ENCODE measurements at places on chromosomes 2 and 18.

- DNase-seq = no peak
Measured at GRCh38 chr2:3433339-3433699, 53.8 kb downstream of the TRAPPC12 start.

GRCh38 chr2:28952836-28953211 lies 28.3 kb upstream of the TOGARAM2 start:
- no peak for DNase-seq

DNA sequence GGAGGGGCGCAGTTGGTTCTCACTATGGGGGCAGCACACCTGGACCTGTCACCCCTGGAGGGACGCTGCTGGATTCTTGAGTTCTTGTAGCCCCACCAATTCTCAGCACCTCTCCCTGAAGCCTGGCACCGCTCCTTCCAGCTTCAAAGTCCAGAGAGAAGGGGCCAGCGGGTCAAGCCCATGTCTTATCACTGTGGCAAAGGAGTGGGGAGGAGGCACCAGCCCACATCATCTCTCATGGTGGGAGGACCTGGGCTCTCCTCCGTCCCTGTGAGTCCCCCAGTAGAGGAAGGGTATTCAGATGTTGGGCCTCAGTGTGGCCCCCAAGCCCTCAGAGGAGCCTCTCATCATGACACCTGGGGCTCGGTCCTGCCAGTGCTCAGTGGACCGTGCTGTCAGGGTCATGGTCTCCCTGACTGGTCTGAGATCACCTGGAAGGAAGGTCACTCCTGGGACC lies 67.4 kb downstream of the HS1BP3 start:
- no peak for DNase-seq

DNA sequence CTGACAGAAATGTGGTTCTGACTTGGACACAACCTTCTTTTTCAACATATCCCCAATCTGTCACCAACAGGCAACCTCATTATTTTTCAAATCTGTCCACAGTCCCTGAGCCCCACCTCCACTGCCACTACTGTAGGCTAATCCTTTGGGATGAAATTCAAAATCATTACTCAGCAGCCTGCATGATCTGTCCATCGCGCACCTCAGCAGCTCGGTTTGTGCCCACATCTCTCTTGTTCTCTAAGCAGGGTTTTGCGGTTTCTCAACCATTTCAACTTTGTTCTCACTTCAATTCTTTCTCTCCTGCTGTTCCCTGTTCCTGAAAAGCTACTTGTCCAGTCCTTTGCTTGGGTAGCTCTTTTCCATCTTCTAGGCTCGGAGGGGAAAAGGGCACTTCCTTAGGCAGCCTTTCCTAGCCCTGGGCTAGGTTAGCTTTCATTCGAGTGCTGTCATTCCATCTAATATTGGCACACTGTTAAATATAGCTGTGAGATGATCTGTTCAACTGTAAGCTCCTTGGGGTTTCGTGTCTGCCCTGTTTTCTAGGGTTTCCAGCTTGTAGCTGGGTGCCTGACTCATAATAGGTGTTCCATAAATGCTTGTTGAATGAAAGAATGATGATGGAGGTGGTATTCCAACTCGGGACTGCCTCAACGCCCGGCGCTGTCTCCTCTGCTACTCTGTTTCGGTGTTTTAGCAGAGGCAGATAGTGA lies 653 bp upstream of the ANKAR start:
- no peak for DNase-seq

GRCh38 chr2:135815269-135815668 lies 21.7 kb downstream of the LCT start:
- no peak for DNase-seq

- peak; percentile 7 for DNase-seq
Measured at GRCh38 chr2:212536817-212537725, 1.5 kb downstream of the ERBB4 start.

DNA sequence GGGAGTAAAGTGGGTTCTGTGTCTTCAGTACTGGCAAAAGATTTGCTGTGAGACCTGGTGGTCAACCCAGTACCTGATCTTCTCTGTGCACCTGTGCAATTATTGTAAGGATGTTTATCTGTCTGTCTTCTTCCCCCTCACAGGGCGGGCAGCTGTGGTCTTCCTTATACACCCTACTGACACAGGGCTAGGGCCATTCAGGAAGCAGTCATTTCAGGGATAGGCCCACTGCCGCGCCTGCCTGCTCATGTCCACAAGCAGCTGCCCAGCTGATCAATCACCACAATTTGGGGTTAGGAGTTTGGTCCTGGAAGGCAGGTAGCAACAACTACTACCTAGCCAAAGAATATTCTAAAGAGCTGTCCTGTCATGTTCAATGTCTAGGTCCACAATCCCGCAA lies 1.2 kb upstream of the CNNM4 start:
- no peak for DNase-seq

DNA sequence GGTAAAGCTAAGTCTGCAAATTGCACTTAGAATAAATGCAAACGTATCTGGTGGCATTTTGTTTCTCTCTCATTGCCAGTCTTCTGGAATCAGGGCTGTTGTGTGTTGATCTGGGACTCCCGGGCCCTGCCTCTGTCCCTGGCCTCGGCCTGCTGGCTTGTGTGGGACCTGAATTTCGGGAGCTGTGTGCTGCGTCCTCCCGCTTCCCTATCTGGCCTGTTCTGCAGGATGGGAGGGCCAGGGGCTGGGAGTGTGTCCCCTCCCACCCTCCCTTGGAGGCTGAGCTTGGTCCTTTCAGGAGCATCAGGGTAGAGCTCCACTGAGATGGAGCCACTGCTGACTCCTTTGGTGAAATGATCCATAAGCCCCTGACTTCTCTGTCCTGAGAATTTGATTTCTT lies 118.5 kb downstream of the ACKR3 start:
- DNase-seq = no peak

- DNase-seq = no peak
Measured at GRCh38 chr2:233707940-233708644, 4.6 kb upstream of the UGT1A5 start.

DNA sequence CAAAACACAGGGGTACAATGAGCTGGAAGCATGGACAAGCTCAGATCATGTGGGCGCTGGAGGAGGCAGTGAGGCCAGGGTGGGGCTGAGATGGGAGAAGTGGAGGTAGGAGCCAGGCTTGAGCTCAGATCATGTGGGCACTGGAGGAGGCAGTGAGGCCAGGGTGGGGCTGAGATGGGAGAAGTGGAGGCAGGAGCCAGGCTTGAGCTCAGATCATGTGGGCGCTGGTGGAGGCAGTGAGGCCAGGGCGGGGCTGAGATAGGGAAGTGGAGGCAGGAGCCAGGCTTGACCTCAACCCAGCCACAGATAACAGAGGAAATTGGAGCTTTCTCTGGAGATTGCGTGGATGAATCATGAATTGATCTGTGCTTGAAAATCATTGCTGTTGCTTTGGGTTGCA lies 48.3 kb upstream of the TMEM18 start:
- no peak for DNase-seq

DNA sequence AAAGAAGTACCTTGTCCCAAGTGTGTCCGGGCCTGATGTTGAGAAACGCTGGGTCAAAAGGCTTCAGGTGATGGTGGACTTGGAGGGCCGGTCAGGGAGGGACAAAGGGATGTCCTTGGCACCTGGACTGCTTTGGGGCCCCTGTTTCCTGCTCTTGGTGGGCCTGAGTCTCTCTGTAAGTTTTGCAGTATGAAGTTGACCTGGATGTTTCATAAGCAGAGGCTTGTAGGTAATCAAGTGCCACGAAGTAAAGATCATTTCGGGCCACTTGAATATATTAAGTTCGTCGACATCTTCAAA lies 29.4 kb downstream of the ASAP2 start:
- no peak for DNase-seq

GRCh38 chr2:236452238-236452637 lies 117.4 kb upstream of the ACKR3 start:
- no peak for DNase-seq

- DNase-seq = no peak
Measured at GRCh38 chr2:50385349-50385748, 646.6 kb downstream of the NRXN1 start.

DNA sequence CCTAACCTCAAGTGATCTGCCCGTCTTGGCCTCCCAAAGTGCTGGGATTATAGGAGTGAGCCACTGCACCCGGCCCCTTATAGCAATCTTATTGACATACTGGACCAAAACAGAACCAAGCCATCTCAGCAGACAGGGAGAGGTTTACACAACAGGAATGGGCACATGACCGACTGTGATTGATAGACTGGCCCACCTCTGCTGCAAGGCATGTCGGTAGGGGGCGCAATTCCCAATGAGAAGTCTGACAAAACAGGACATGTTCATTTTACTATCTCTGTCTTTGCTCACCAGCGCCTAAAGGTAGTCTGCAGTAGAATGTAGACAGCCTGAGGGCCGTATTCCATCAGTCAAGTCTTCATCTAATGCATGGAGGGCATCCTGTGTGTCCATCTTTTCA lies 2.0 kb downstream of the LYPD6B start:
- peak; percentile 74 for DNase-seq

DNA sequence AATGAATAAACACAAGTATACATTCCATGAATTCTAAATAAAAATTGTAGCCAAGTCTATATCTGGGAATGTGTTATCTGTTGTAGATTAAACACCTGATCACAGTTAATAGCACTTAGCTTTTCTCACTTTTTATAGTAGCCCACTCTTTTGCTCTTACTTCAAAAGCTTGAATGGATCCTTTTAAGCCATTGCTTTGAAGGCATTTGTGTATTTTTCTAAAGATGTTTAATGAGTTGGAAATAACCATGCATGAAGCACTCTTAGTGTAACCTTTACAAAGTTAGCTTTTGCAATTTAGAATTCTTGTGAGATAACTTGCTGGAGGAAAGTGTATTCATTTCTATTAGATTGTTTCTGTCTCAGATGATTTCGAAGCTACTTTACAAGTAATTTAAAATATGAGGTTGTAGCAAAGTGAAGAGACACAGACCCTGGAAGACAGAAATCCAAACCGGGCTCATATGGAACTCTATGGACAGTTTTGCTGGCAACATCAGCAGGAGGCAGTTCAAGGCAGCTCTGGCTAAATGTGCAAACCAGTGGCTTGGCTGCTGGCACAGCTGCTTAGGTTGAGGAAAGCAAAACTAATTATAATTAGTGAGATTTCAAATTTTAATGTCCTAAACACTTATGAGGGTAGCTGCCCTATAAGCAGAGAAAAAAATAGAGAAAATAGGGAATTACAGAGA lies 469.8 kb upstream of the ZEB2 start:
- no peak for DNase-seq

GRCh38 chr2:105775809-105776559 lies 31.3 kb downstream of the NCK2 start:
- DNase-seq = peak; percentile 56

DNA sequence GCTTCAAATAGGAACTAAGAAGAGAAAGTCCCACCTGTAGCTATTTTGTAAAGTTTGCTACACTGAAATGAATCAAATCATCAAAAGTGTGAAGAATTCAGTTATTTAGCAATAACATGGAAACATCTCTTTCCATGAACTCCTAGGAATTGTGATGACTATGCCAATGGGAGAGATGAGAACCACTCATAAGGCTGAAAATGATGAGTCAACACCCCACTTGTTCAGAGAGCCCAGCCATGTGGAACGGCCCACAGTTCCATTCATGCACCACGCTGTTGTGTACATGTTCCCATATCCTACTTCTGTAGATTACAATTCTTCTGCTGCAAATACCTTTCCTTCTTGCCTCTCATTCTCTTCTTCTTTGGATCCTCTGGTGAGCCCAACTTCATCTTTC lies 645.5 kb upstream of the ID2 start:
- no peak for DNase-seq

DNA sequence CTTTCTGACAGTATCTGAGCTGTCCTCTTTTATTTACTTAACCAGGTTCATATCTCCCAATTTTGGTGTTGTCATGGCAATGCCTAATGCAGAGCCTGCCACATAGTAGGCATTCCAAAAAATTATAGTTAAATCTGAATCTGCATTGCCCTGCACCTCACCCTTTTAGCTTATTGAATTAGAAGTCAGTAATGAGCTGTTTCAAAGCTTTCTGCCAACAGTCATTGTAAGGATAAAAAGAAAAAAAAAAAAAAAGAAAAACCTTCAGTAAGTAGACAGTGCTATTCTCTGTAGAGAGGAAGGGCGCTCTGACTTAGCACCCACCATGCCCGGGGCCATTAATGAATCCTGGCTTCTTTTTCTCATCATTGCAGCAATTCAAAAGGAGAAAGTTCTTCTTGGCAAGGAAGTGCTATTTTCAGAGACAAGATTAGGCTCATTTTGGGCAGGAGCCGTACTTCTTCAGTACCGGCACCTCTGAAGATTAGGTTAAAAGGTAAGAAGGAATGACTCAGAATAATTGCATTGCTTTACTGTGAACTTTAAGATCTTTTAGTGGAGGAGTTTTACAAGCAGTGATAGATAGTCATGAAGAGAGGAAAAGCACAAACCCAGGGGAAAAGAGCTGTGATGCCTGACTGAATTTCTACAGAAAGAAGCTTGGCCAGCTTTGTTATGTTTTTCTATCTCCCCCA lies 2041.2 kb upstream of the PIK3C3 start:
- no peak for DNase-seq
